Mucosa of gallbladder (tissue), 1 donor: ENCODE measurements at places on chromosomes 16 and 17.

GRCh38 chr16:23941963-23942564 is 106.3 kb downstream of the PRKCB start:
- DNase-seq: no peak

- DNase-seq: no peak
Measured at GRCh38 chr16:69194488-69194887, 7.5 kb downstream of the SNTB2 start.

DNA sequence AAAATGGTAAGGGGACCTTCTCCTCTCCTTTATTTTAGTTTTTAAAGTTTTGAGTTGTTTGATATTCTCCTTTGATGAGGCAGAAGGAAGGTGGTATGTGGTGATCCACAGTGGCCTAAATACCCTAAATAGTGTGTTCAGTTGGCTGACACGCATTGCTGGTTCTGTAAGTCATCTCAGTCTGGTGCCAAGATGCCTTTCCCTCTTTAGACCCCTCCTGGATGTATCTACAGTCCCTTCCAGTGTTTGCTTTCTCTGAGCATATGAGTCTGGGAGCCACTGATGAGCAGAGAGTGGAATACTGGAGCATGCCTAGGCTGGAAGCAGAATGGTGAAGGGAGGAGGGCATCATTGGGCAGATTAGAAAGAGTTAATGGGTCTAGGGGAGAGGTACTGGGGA is 64.5 kb downstream of the NEUROD2 start:
- no peak for DNase-seq

GRCh38 chr17:82228278-82228841 is 482 bp upstream of the SLC16A3 start:
- no peak for DNase-seq

DNA sequence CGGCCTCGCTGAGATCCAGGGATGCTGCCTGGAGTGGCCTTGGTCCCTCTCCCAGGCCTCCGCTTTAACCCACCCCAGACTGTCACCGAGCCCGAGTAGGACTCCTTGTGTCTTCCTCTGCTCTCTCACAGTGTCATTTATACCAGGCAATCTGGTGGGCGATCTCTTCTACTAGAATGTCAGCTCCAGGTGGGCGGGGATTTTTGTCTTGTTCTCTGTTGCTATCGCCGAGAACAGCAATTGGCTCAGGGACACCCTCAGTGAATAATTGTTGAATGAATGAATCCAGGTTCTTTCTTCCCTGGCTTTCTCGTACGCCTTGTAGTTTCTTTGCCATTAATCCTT is 591 bp downstream of the DHX38 start:
- DNase-seq: no peak

DNA sequence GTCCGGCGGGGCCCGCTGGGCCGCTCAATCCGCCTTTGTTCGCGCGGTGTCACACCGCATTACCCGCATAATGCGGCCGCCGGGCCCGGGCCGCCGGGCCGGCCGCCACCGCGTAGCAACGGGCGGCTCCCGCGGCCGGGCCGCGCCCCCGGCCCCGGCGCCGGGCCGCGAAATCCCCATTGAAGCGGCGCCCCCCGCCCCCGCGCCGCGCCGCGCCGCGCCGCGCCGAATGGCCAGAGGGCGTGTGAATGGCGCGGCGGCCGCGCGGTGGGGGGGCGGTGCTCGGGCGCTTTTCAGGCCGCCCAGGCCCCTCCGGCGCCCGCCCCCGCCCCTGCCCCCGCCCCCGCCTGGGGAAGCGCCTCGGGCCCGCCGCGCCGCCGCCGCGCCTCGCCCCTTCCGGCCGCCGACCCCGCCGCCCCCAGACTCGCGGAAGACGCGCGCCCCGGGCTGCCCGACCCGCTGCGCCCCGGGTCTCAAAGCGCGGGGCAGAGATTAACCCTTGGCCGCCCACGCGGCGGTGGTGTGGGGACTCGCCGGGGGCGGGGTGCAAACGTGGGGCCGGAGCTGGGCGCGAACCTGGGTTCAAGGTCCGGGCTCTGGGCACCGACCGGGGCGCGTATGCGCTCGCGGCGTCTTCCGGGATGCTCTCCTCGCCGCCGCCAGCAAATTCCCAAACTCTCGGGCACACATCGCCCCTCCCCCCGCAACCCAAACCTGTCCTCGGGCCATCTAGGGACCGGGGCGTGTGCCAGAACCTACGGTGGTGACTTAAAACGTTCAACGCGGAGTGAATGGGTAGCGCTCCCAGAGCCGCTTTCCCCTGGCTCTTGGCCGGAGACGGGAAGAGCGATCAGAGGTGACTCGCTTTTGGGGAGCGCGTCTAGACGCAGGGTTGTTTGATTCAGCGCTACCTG is 46.7 kb downstream of the WNT3 start:
- DNase-seq: no peak

GRCh38 chr17:63494300-63494928 is 17.6 kb downstream of the ACE start:
- no peak for DNase-seq
